Large intestine (tissue), 12 donors: ENCODE measurements at places on chromosomes 6 and 20.

DNA sequence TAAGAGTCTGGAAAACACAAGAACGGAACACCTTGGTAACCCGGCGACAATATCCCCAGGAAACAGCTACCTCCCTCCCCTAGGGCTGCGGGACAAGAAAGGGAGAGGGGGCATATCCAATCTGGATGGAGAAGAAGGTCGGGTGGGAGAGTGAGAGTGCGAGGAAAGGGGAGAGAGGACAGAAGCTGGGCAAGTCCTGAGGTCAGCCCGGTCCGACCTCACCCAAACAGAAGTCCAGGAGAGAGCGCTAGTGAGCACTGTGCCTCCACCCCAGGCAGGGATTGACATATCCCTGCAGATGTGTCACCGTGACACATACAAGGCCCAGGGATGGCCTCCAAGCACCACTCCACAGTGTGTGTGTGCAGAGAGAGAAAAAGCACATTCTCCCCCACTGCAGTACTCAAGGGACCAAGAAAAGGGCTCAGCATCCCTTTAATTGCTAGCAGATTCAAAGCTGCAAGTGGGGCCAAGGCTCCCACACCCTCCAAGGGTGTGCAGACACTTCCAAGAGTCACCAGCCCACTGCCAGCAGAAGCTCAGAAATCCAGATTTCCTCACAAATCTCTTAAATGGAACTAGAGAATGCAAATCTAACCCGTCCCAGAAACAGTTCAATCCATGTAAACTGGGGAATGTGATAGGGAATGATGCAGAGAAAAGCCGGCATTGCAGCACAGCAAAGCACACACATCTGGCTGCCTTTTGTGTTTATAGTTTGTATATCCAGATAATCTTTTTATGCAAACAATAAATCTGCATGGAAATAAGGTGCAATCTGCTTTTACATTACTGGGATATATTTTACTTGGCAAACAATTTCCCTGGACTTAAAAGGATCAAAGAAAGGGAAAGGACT, 3.1 kb downstream of the PXDC1 start:
- peak; percentile 74 for DNase-seq
- H3K36me3 ChIP-seq: peaks cover 14% of the 10 kb centered on the region
- peaks cover 49% of the 10 kb centered on the region for H3K4me1 ChIP-seq
- H3K27me3 ChIP-seq: no peaks in the 10 kb centered on the region
- H3K27ac ChIP-seq: peak overlapping the region; percentile 99
- peak overlapping the region; percentile 70 for H3K4me3 ChIP-seq

GRCh38 chr6:54493138-54493537, 184.9 kb downstream of the TINAG start:
- H3K4me1 ChIP-seq: no peaks in the 10 kb centered on the region
- no peak for DNase-seq
- H3K27me3 ChIP-seq: no peaks in the 10 kb centered on the region
- H3K36me3 ChIP-seq: no peaks in the 10 kb centered on the region

DNA sequence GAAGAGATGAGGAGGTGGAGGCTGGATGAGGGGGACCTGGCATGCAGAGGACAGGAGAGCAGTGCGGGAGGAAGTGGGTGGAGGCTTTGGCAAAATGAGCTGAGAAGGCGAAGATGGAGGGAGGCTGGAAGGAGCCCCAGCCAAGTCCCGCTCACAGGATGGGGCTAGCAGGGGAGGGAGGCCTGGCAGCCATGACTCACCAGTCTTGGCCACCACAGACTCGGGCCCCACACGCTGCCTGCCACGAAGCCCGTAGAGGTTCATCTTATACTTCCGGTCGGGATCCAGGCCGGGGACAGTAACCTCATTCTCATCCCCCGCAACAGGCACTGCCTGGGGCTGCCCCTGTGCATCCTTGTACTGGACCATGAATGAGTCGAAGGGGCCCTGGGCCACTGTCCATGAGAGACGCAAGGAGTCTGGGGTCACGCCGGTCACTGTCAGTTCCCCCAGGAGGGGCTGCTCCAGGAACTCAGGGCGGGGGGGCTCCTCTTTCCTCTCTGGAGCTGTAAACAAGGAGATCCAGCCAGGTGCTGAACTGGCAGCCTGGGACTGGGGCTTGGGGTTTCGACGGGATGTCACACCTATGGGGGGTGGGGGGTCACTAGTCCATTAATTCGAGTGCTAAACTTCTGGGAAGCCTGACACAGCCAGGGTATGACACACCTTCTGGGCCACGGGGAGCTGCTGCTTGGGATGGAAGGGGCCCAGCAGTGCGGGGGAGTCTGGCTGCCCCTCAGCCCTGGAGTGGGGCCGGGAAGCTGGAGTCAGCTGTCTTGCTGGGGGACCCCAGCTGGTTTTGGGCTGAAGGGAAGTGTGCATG, 27.8 kb downstream of the TNXB start:
- H3K36me3 ChIP-seq: peaks cover 9% of the 10 kb centered on the region
- no peaks in the 10 kb centered on the region for H3K27me3 ChIP-seq
- H3K4me1 ChIP-seq: peaks cover 10% of the 10 kb centered on the region
- no peak overlapping the region for H3K4me3 ChIP-seq
- H3K27ac ChIP-seq: no peak overlapping the region

DNA sequence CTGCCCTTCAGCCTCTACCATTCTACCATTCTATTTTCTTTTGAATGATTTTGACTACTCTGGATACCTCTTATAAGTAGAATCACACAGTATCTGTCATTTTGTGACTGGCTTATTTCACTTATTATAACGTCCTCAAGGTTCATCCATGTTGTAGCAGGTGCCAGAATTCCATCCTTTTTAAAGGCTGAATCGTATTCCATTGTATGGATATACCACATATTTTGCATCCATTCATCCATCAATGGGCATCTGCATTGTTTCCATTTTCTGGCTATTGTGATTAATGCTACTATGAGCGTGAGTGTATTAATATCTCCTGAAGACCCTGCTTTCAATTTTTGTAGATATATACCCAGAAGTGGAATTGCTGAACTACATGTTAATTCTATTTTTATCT, 105.5 kb downstream of the SYNE1 start:
- H3K27ac ChIP-seq: no peak overlapping the region
- no peaks in the 10 kb centered on the region for H3K36me3 ChIP-seq
- no peaks in the 10 kb centered on the region for H3K4me1 ChIP-seq
- H3K27me3 ChIP-seq: no peaks in the 10 kb centered on the region

GRCh38 chr6:29619578-29620160, 13.3 kb downstream of the GABBR1 start:
- H3K27ac ChIP-seq: no peak overlapping the region
- no peaks in the 10 kb centered on the region for H3K4me1 ChIP-seq
- H3K4me3 ChIP-seq: no peak overlapping the region
- H3K36me3 ChIP-seq: peaks cover 13% of the 10 kb centered on the region

- H3K36me3 ChIP-seq: no peaks in the 10 kb centered on the region
- H3K27me3 ChIP-seq: peaks cover 2% of the 10 kb centered on the region
- DNase-seq: peak; percentile 19
- no peak overlapping the region for H3K27ac ChIP-seq
- H3K4me1 ChIP-seq: no peaks in the 10 kb centered on the region
These were observed 31.1 kb downstream of the PLG start for GRCh38 chr6:160733050-160733646.

DNA sequence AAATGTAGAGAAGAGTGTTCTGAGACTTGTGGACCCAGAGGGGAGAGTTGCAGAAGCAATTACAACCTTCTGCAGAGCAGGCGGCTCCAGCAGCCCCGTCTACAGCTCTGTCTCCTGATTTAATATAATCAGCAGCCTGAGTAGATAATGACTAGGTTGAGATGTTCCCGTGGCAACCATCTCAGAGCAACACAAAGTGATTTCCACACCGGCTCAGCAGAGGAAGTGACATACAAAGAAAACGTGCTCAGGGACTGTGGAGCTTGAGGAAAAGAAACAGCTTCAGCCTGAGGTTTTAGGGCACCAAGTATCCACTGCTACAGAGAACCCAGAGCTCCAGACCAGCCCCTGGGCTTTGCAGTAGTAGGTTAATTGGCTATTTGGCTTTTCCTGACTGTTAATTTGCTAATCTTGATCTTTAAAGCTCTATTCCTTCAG, 136.4 kb downstream of the MTFR2 start:
- H3K27ac ChIP-seq: peak overlapping the region; percentile 45
- H3K4me3 ChIP-seq: no peak overlapping the region
- H3K27me3 ChIP-seq: no peaks in the 10 kb centered on the region
- peak; percentile 79 for DNase-seq
- no peaks in the 10 kb centered on the region for H3K36me3 ChIP-seq

DNA sequence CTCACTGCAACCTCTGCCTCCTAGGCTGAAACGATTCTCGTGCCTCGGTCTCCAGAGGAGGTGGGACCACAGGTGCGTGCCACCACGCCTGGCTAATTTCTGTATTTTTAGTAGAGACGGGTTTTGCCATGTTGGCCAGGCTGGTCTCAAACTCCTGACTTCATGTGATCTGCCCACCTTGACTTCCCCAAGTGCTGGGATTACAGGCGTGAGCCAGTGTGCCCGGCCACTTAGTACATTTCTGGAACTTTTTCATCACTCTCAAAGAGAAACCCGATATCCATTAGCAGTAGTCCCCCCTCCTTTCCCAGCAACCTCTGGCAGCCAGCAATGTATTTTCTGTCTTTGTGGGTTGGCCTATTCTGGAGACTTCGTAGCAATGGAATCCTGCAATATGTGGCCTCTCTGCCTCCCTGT, 109.8 kb downstream of the JARID2 start:
- no peaks in the 10 kb centered on the region for H3K36me3 ChIP-seq
- H3K4me3 ChIP-seq: no peak overlapping the region
- H3K27me3 ChIP-seq: no peaks in the 10 kb centered on the region
- H3K4me1 ChIP-seq: no peaks in the 10 kb centered on the region
- DNase-seq: no peak

- DNase-seq: no peak
- H3K4me3 ChIP-seq: no peak overlapping the region
- peaks cover 6% of the 10 kb centered on the region for H3K27me3 ChIP-seq
- H3K36me3 ChIP-seq: no peaks in the 10 kb centered on the region
These were observed 151.9 kb downstream of the CFAP61 start for GRCh38 chr20:20204256-20204655.

- H3K27ac ChIP-seq: no peak overlapping the region
- no peaks in the 10 kb centered on the region for H3K27me3 ChIP-seq
- no peaks in the 10 kb centered on the region for H3K4me1 ChIP-seq
- DNase-seq: no peak
These were observed 142.3 kb downstream of the ATXN1 start for GRCh38 chr6:16618962-16619361.
